ENCODE measurements at places on chromosomes 3 and 15.

GRCh38 chr3:79368403-79368802 is 399.4 kb downstream of the ROBO1 start:
- no peak for DNase-seq

DNA sequence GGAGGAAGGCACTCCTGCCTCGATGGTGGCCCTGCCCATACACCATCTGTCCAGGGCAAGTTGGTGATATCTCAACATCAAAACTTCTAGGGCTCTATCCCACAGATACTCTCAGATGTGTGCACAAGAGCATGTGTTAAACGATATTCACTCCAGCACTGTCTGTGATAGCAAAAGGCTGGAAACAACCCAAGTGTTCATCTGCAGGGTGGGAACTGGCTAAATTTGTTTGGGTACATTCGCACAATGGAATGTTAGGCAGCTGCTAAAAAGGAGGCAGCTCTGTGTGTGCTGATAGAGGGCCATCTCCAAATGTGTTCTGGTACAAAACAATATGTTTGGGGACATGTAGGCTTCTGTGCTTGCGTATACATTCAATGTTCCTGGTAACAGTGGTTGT is 19.8 kb downstream of the IGDCC4 start:
- DNase-seq, result no peak

DNA sequence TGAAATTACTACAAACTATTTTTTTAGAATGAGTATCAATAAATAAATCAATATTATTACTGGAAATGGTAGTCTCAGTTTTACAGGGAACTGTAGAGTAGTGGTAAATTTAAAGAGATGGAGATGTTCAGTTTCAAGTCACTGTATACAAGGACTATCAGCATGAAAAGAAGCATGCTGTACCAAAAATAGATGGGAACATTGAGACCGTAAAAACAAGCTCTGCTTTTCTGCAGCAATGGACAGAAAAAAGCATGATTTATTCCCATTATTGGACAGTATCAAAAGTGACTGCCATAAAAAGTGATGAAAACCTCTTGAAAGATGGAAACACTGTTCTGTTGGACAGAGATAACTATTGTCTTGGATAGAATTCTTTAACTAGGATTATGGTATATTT is 187.2 kb downstream of the EPHA6 start:
- no peak for DNase-seq

- no peak for DNase-seq
Measured at GRCh38 chr15:57406062-57406772, 29.9 kb downstream of the CGNL1 start.

- no peak for DNase-seq
Measured at GRCh38 chr3:132421832-132422231, 4.5 kb downstream of the DNAJC13 start.
